ENCODE measurements at places on chromosomes 3 and 15. TPM values are rescaled to one million over a fixed set of nuclear protein-coding genes. Genes with fewer than 3 reads are reported as not detected.

The SLCO2A1 gene
- total RNA-seq, result not detected

The HYAL2 gene
- 1.2 TPM for total RNA-seq

The TPRG1 gene
- total RNA-seq, result 2.9 TPM

The C3orf22 gene
- total RNA-seq, result not detected

The KBTBD13 gene
- not detected for total RNA-seq

Data from CD4-positive, alpha-beta T cell (primary cell).